ENCODE measurements at places on chromosomes 6 and 20.

DNA sequence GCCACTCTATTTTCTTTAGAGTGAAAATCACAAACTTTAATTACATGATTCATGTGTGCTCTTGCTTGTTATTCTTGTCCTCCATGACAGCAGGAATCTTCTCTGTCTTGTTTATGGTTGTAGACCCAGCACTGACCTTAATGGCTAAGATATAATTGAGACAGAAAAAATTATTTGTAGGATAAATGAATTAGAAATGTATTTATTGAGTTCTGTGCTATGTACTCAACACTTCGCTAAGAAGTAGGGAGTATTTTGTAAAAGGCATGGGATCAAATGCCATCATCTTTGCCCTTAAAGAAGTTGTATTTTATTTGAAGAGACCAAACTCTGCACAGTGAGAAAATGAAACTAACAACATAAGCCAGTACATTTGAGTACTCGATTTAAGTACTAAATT lies 71.2 kb downstream of the CBLN4 start:
- DNase-seq = no peak

DNA sequence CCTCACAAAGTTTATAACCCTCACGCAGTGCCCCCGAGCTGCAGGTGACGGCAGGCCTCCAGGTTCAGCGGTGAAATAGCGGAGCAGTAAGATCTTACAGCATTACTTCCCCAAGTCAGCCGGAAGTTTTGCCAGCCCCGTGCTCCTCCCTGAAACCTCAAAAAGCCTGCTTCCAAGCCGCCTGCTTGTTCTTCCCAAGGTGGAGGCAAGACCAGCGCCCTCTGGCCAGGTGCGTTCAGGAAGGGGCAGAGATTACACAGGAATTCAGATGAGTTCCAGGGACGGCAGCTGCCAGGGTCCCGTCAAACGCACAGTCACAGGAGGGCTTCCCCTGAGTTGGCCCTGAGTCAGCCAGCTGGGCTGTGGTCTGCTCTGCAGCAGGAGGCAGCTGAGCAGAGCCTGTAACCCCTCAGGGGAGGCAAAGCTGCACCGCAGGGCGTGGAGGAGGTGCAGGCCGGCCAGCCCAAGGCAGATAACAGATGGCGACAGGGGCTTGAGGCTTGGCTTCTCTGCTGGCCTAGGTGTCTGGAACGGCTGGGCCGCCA lies 124.1 kb upstream of the RPS6KA2 start:
- DNase-seq = no peak

GRCh38 chr6:169935861-169936260 lies 184.4 kb downstream of the ERMARD start:
- no peak for DNase-seq

GRCh38 chr6:136886091-136886490 lies 36.0 kb upstream of the SLC35D3 start:
- no peak for DNase-seq

DNA sequence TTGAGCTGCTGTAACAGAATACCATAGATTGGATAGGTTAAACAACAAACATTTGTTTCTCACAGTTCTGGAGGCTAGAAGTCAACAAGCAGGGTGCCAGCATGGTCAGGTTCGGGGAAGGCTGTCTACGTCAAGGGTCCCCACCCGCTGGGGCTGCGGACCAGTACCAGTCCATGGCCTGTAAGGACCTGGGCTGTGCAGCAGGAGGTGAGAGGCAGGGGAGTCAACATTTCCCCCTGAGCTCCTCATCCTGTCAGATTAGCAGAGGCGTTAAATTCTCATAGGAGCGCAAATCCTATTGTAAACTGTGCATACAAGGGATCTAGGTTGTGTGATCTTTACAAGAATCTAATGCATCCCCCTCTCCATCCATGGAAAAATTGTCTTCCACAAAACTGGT lies 3.8 kb downstream of the ADGB start:
- no peak for DNase-seq

GRCh38 chr6:119333707-119334295 lies 15.8 kb downstream of the MAN1A1 start:
- no peak for DNase-seq

DNA sequence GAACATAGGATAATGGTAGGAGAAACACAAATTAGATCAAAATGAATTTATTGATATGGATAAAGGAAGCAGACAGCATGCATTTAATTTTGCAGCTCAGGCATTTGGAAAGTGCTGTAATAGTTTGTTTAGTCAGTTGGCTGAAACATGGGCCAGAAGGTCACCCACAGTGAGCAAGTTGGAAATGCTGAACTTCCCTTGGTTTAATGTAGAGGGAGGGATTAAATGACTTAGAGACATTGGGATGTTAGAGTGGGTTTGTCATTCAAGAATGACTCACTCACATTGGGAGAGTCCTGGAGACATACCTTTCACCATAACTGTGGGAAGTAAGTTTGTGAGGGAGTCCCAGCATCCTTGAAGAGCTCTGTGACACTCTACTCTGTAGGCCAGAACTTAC lies 231.5 kb upstream of the PLCB4 start:
- DNase-seq = no peak

- DNase-seq = no peak
Observed at GRCh38 chr20:24303393-24304170, 165.8 kb upstream of the SYNDIG1 start.

GRCh38 chr20:51449498-51450220 lies 92.9 kb downstream of the NFATC2 start:
- DNase-seq = no peak

GRCh38 chr20:61718361-61719005 lies 347.2 kb downstream of the TAF4 start:
- no peak for DNase-seq

DNA sequence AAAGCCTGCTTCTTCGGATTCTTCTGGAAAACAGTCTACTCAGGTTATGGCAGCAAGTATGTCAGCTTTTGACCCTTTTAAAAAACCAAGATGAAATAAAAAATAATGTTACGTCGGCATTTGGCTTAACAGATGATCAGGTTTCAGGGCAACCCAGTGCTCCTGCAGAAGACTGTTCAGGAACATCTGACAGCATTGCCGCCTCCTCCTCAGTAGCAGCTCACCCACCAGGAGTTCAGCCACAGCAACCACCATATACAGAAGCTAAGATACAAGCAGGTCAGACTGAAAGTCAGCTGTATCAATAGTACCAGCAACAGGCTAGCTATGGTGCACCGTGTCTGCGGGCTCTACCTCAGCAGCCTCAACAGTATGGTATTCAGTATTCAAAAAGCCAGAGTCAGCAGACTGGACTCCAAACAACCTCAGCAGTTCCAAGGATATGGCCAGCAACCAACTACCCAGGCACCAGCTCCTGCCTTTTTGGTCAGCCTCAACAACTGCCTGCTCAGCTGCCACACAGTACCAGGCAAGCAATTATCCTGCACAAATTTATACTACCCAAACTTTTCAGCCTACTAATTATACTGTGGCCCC lies 51.9 kb downstream of the BTBD9 start:
- no peak for DNase-seq

DNA sequence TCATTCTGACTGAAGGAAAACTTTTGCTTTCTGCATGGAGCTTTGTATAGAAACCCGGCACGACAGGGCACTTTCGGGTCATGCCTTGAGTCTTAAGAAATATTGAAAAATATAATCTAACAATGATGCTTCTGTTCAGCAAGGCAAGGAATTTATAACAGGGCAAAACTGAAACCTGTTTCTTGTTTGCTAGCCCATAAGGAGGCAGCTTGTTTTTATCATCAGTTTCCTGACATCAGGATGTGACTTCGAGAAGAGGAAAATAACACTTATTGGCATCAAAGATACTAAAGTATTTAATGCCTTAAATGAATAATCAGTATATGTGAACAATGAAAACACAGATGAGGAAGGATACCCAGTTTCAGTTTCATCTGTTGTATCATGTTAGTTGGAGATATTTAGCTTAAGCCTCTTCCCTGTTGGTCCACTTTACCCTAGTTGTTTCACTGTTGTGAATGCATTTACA lies 146.5 kb downstream of the CDKAL1 start:
- no peak for DNase-seq

- DNase-seq = no peak
Observed at GRCh38 chr20:45991616-45992015, 17.1 kb upstream of the MMP9 start.

DNA sequence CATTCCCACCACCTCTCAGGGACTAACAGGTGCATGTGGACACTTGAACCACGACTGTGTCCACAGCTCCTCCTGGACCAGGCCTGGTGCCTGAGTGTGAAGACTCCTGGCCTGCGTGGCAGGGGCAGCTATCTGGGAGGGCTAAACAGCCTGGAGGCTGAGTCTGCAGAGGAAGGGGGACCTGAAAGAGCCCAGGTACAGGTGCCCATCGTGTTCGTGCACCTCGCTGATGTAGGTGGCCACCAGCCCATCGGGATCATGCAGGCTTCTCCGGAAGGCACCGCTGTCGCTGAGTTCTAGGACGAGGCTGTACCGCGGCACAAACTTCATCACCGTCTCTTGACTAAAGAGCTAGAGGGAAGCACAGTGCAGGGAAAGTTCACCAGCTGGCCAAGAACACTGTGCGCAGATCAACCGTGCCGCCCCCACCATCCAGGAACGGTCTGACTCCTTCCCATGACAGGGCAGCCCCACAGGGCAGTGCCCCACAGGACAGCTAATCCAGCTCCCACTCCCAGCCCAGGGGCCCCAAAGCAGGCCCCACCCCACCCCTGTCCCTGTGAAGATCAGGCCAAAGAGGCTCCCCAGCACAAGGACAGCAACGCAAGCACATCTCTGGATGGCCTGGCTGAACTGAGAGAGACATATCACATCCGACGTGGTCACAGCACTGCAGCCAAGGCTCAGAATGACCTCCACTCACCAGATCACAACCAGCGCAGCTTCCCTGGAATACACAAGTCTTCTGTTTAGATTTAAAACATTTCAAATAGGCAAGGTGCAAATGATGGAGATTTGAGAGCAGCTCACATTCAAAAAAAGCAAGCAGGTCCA lies 14.8 kb downstream of the CST7 start:
- DNase-seq = no peak

DNA sequence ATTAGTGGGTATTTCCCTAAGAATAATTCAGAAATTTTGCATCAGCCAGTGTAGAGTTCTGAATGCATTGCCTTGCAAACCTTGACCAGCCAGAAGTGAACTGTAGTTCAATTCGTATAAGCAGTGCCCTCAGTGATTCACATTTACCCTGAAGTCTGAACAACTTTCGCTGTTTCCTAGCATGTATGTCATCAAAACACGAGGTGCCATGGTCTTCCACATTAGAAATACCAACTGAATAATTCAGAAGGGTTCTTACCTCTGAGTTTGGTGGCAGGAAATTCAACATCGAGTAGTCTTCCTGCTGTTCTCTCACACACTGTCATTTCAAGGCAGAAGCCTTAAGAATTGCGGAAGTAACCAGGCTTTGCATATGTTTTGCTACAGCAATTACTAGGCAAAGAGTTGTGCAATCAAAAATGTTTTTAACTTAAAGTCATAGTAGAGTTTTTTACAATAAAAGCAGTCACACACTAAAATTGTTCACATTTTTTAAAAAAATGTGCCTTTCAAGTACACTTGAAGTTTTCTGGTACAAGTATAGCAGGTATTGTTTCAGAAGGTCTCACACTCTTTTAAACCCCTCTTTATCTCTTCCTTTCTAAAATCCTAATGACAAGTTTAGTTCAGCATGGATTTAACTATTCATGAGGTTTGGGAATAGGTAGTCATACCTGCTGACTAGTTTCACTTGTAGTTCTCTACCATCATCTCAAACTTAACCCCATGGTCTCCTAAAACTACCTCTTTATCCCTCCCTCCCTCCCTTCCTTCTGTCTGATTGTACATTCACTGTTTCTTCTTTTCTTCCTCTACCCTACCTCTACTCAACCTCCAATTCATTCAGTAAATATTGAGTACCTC lies 118.3 kb downstream of the STXBP5 start:
- DNase-seq = no peak

DNA sequence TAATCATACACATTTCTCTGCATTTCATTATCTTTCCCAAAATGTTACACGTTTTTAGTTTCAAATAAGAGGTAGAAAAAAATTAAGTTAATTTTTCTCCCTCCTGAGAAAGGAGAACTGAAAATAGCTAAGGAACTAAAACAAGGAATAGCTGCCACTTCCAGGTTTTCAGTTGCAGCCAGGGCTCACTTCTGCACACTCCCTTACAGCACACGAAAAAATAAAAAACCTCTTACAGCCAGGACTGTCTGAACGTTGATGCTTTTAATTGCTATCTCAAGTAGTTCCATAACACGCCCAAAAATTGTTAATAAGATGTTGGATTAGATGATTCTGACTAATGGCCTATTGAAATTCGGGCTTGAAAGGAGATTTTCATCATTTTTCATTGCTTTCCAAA lies 153.7 kb upstream of the THBS2 start:
- no peak for DNase-seq

GRCh38 chr20:911882-912600 lies 4.1 kb downstream of the ANGPT4 start:
- DNase-seq = no peak

DNA sequence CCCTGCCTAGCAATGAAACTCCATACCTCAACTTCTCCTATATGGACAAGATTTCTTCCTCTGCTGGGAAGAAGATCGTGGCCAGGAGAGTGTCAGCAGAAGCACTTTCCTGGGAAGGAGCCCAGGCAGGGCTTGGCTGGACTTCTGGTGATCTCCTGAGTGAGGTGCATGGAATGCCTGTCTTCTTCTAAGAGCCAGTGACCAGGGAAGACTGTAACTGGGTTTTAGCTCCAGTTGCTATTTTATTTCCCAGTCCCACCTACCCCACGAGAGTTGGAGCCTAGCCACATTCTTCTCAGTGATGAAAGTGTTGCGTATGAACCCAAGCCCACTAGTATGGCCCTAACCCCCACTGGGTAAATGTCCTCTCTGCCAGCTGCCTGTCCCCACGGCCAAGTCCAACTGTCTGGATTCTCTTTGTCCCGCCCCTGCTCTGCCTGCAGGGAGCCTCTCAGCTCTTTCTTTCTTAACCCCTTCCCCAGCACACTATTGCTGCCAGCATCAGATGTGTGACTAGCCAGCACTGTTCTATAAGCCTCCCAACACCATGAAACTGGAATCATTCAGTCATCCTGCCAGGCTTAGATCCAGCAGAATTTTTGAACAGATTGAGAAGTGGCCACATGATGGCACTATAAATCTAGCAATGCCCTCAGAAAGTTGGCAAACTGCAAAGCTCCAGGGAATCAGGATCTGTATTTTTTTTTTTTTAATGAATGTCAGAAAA lies 69.8 kb upstream of the FAM184A start:
- DNase-seq = peak; percentile 89

- no peak for DNase-seq
Observed at GRCh38 chr6:119267126-119267905, 82.2 kb downstream of the MAN1A1 start.

GRCh38 chr6:72635636-72636035 lies 13.8 kb downstream of the KCNQ5 start:
- no peak for DNase-seq

- no peak for DNase-seq
Observed at GRCh38 chr6:11494786-11495564, 42.6 kb upstream of the TMEM170B start.

- no peak for DNase-seq
Observed at GRCh38 chr20:31717478-31718201, 5.0 kb downstream of the BCL2L1 start.

Measured in NCI-H446 (cell line).